ENCODE measurements at places on chromosomes 13 and 19.

DNA sequence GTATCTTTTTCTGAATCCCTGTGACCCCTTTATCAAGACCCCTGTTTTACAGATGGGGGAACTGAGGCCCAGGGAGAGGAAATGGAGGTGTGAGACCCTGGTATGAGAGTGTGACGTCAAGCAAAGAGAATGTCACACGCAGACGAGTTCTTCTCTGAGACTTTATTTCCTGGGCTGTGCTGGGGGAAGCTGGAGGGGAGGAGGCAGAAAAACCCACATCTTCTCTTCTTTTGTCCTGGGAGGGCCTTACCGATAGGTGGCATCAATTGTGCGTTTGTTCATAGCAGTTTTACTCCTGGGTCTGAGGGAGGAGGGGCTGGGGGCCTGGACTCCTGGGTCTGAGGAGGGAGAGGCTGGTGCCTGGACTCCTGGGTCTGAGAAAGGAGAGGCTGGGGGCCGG lies 4.9 kb upstream of the KLK15 start:
- no peak for DNase-seq

GRCh38 chr19:3573162-3573857 lies 566 bp downstream of the HMG20B start:
- DNase-seq, result no peak

- DNase-seq, result peak; percentile 12
Observed at GRCh38 chr19:10812902-10813404, 23.1 kb downstream of the TMED1 start.

GRCh38 chr19:44111910-44112463 lies 1.2 kb upstream of the ZNF225 start:
- no peak for DNase-seq

DNA sequence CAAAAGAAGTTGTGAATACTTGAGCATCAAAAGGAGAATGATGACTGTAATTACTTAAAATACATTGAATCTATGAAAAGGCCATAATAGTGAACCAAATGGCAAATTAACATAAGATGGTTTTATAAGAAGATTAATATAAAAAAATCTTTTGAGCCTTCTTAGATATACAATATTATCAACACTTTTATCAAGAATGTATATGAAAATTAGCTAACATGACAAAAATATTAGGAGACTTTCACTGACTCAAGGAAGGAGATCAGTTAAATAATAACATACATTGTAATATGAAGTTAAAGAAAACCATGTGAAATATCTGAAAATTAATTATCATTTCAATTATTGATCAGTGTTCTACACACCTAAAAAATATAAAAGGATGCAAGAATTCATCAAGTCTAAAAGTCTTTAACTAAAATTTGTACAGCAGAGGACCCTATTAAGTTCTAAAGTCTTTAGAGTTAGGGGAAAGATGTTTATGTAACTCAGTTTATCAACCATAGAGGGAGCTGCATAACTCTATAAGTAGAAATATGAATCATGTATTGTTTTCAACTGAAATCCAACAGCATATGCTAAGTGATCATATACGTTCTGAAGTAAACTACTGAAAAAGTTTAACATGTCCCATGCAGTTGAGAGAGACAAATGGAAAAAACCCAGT lies 756.1 kb upstream of the MIR17HG start:
- no peak for DNase-seq

DNA sequence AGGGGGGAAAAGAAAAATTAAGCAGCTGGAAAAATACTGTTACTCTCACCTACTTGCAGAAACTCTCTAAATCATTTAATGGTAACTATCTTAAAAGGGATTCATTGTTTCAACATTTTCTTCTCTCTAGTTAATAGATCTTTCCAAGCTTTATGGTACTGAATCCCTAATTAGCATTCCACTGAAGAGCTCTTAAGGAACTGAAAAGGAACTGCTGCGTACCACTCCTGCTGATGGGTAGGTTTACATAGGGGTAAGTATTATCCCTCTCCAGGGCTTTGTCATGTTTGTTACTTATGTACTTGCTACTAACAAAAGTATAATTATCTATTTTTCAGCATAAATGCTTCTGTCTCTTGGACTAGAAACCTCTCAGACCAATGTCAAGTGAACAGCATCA lies 12.5 kb downstream of the TEX30 start:
- no peak for DNase-seq

DNA sequence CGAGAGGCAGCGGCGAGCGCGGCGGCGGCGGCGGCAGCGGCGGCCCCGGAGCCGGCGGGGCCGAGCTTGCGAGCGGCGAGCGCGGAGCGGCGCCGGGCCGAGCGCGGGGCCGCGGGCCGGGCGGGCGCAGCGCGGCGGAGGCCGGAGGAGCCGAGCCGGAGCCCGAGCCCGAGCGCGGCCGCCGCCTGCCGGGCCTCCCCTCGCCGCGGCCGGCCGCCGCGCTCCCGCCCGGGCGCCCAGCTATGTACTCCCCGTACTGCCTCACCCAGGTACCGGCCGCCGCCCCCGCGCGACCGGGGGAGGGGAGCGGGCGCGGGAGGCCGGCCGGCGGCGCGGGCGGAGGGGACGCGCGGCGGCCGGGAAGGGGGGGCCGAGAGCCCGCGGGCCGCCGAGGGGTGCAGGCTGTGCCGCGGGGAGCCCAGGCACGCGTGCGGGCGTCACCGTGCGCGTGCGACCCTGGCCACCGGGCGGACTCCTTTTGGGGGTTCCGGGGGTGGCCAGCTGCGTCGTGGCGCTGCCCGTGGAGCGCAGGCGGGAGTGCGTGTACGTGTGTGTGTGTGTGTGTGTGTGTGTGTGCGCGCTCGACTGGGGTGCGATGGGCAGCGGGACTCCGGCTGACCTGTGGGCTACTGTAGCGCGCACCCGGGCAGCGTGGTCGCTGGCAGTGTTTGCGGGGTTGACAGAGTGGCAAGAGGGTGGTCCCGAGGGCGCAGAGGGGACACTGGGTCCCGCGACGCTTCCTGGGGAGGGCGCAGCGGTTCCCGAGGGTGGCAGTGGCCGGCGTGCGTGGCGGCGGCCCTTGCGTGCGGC lies 526 bp downstream of the NFIX start:
- DNase-seq, result no peak

DNA sequence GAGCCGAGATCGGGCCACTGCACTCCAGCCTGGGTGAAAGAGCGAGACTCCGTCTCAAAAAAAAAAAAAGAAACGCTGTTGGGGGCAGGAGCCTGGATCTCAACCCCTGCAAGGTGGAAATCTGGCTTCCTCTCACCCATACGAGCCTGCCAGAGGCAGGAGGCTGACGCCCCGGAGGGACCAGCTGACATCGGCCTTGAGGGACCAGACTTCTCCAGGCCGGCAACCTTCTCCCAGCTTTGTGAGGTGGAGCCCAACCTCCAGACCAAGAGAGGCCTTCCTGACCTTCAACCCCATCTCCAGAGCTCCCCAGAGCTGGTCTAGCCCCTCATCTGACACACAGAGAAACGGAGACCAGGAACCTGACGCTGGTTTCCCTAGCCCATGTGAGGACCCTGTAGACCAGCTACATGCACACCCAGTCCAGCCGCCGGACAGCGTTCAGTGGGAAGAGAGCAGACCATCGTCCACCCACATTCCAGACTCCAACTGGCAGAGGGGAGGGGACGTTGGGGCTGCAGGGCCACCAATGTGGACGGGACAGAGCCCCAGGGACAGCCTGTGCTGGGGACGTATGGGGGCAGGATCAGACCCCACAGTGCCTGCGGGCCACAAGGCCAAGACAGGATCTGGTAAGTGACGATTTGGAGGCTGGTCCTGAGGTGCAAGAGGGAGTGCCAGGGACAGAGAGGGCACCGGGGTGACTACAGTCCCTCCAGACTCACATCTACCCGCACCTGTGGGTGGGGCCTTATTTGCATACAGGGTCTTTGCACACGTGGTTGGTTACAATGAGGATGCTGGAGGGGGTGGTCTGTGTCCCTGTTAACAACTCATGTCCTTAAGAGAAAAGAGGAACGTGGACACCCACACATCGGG lies 11.4 kb downstream of the SBNO2 start:
- DNase-seq, result no peak

DNA sequence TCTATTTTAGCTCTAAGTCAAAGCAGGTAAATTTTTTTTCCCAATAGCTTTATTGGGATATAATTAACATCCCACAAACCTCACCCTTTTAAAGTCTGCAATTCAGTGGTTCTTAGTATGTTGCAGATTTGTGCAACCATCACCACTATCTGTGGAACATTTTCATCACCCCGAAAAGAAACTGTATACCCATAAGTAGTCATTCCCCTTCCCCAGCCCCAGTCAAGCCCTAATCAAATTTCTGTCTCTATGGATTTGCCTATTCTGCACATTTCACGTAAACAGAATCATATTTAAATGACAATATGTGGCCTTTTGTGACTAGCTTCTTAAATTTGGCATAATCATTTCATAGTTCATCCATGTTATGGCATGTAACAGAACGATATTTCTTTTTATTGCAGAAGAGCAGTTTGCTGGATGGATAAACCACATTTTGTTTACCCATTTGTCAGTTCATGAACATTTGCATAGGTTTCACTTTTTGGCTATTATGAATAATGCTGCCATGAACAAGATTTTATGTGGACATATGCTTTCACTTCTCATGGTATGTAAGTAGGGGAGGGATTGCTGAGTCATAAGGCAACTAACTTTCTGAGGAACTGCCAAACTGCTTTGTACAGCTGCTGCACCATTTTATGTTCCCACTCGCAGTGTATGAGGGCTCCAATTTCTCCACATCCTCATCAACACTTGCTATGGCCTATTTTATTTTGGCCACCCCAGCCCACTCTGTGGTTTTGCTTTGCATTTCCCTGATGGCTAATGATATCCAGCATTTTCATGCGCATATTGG lies 10.9 kb downstream of the SLC46A3 start:
- no peak for DNase-seq

GRCh38 chr13:85816413-85816812 lies 17.2 kb upstream of the SLITRK6 start:
- DNase-seq, result no peak

DNA sequence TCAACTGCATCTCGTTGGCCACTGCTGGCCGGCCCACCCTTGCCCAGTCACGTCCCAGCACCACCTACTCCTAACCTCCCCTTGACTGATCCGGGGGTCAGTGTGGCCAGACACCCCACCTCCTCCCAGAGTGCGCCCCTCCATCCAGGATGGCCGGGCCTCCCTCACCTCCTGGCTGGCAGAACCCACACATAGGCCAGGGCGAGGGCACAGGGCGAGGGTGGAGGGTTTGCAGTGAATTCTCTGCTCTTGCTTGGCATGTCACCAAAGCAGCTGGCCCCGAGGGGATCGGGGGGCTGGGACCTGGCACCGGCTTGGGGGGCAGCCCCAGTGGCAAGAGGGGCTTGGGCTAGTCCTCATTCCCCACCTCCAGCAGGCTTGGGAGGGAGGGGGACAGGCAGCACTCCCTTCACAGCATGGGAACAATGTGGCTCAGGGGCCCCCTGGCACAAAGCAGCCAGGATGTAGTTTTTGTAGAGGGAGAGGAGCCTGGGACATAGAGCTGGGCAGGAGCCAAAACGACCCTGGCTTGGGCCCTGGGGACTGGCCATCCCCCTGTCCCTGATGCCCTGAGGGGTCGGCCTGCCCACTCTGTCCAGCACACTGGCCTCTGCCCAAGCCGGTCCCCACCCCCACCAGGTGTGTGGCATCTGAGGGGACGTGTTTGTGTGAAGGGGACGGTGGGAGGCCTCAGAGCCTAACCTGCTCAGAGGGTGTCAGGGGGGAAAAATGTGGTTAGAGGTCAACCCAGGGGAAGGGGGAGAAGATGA lies 28.5 kb upstream of the ASF1B start:
- DNase-seq, result no peak

GRCh38 chr13:107005577-107005976 lies 437.6 kb upstream of the ARGLU1 start:
- no peak for DNase-seq

DNA sequence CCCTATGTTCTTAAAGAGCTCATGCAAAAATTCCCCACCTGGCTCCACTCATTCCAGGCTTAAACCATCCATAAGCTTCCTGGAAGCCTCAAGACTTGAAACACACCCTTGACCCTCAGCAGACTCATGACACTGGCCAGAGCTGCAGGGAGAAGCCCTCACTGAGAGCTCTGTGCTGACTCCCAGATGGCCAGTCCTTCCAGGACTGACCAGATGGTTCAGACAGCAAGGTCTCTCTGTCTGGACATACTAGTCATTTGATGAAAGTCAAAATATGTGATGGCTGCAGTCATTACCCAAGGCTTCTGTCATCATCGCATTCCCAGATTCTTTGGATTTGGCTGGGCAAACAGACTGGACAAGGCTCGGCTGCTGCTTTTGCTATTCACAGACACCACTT lies 397.4 kb downstream of the FOXO1 start:
- DNase-seq, result no peak

GRCh38 chr13:40376867-40377535 lies 289.4 kb downstream of the FOXO1 start:
- DNase-seq, result no peak

GRCh38 chr13:45178349-45179162 lies 22.3 kb downstream of the KCTD4 start:
- DNase-seq, result no peak

DNA sequence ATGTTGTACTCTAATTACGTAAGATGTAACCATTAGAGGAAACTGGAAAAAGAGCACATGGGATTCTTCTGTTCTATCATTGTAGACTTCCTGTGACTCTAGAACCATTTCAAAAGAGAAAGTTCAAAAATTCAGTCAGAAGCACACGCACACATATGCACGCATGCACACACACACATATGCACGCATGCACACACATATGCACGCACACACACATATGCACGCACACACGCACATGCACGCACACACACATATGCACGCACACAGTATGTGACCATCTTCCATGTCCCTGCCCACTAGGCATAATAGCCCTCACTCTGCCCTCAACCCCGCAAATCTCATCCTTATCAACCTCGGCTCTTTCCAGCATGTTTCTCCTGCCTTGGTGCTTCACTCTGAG lies 14.0 kb downstream of the GP6 start:
- DNase-seq, result no peak

- DNase-seq, result no peak
Observed at GRCh38 chr19:45901432-45901911, 941 bp downstream of the MYPOP start.

DNA sequence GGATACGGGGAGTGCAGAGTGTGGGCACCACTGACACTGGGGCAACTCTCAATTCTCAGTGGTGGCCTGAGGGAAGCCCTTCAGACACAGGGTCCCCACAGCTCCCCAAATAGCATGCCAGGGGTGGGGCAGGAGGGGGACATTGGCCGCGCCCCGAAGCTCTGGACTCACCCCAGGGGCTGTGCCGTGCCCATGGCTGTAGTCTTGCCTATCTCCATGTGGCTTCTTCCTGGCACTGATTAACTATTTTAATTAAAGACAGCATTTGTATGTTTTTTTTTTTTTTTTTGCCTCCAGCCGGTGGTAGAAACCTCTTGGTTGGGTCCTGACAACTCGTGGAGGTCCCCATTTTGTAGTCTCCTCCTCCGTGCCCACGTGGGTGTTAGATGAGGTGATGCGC lies 23.3 kb downstream of the GATAD2A start:
- DNase-seq, result no peak

Data from stimulated activated CD8-positive, alpha-beta memory T cell treated with anti-CD3 and anti-CD28 coated beads, Interleukin-12 subunit alpha, Interleukin-12 subunit beta, amount 100 ng/mL, for 4 hours (primary cell).